ENCODE measurements at places on chromosomes 6 and 20.

DNA sequence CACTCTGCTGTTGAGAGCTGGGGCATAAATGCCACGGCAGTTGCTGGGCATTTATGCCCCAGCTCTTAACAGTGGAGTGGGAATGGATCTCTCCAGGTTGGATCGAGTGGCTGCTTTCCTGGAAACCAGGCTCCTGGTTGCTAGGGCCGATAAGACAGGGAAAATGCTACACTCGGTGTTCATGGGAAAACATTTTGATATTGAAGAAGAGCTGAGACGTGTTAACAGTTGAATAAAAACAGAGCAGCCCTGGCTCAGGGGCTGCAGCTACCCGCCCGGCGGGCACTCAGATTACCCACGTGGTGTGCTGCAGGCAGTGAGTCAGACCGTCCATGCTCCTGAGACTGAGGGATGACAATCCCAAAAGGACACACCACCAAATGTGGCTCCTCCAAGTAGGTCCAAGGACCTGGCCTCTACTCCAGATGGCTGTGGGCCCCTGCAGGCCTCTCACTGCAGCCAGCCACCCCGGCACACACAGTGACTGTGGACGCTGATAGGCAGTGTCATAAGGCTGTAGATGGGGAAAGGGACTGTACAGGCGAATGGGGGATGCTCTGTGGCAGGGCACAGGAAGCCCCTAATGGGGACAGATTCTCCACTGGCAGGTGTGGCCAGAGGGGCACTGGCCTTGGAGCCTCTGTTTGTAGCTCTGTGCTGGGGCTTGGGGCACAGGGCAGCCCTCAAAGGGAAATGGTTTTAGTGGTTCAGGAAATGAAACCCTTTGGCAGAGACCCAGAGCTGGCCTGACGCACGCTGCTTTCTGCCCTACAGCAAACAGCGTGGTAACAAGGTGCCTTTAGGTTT lies 237.8 kb downstream of the LY86 start:
- no peak for DNase-seq

- DNase-seq, result no peak
These were observed 46.9 kb upstream of the LOC128125822 start for GRCh38 chr6:63525186-63525878.

- no peak for DNase-seq
These were observed 32.0 kb downstream of the ELMO2 start for GRCh38 chr20:46374383-46374782.

- DNase-seq, result no peak
These were observed 6.3 kb upstream of the CDSN start for GRCh38 chr6:31126396-31127175.

DNA sequence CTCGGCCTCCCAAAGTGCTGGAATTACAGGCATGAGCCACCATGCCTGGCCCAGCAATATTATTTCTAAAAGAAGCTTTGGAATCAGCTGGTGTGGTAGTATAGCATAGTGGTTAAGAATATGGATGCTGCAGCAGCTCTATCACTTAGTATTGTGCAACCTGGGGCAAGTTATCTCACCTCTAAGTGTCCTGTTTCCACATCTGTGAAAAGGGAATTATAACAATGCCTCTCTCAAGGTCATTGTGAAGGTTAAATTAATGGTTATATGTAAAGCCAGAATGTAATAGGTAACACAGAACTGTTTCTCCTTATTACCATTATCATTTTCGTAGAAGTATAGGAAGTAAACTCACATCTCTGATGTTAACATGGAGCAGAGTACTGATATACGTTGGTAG lies 14.2 kb downstream of the SLC17A2 start:
- no peak for DNase-seq

All from CD4-positive, alpha-beta T cell treated with Interleukin-15 for 4 hours (primary cell).